ENCODE measurements at places on chromosomes 11 and 22. TPM values are rescaled to one million over a fixed set of nuclear protein-coding genes. Genes with fewer than 3 reads are reported as not detected.

The OR5B21 gene
- total RNA-seq, result not detected

The PLAAT3 gene
- total RNA-seq, result 85.7 TPM

The IL17RA gene
- total RNA-seq, result 11.7 TPM

The CD6 gene
- 0.29 TPM for total RNA-seq

The ZP1 gene
- total RNA-seq, result not detected

The MRPL11 gene
- total RNA-seq, result 54.8 TPM

The PLEKHB1 gene
- total RNA-seq, result 7.1 TPM

The TRIM6 gene
- 3.4 TPM for total RNA-seq

The CCDC116 gene
- total RNA-seq, result not detected

The C22orf42 gene
- not detected for total RNA-seq

The BID gene
- total RNA-seq, result 41.5 TPM

- DNase-seq, result no peak
Observed at GRCh38 chr11:12456651-12457579, 79.5 kb downstream of the PARVA start.

- no peak for DNase-seq
Observed at GRCh38 chr22:37357446-37358075, 69.7 kb downstream of the ELFN2 start.

GRCh38 chr11:35275786-35276170 lies 136.8 kb downstream of the CD44 start:
- DNase-seq, result no peak

- no peak for DNase-seq
Observed at GRCh38 chr11:115659061-115659963, 155.1 kb upstream of the CADM1 start.

- DNase-seq, result no peak
Observed at GRCh38 chr22:29369460-29369859, 18.9 kb downstream of the AP1B1 start.

GRCh38 chr22:39150848-39151215 lies 1.6 kb downstream of the CBX7 start:
- DNase-seq, result no peak

DNA sequence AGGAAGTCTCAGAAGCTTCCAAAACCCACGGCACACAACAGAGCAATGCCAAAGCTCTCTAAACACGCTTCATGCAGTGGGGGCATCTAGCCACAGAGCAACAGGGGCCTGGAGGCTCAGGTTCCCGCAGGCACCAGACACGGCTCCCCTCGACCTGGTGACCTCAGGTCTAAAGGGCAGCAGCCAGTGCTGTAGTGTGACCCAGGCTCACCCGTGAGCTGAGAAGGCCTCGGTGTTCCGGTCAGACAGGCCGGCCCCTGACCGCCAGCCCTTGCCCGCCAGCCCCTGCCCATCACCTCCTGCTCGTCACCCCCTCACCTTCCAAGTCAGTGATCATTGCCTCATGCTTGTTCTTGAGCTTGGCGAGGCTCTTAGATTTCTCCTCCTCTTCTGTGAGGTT lies 45.7 kb downstream of the APOL1 start:
- no peak for DNase-seq

DNA sequence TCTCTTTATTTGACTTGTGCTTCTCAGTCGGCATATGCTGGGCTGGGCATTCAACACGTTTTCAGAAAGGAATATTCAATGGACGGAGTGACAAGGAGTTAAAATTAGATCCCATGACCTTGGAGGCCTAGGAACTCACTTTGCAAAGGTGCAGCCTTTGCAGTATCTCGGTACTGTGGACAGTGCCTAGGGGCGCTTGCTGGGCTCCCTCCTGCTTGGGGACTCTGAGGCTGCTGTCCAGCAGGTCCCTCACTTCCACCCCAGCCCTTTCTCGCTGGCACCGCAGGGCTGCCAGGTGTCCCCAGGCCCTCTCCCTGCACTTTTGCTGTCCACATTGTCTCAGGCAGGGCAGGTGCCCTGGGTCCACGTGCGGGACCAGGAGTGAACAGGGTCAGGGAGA lies 255.5 kb upstream of the B3GAT1 start:
- DNase-seq, result no peak

DNA sequence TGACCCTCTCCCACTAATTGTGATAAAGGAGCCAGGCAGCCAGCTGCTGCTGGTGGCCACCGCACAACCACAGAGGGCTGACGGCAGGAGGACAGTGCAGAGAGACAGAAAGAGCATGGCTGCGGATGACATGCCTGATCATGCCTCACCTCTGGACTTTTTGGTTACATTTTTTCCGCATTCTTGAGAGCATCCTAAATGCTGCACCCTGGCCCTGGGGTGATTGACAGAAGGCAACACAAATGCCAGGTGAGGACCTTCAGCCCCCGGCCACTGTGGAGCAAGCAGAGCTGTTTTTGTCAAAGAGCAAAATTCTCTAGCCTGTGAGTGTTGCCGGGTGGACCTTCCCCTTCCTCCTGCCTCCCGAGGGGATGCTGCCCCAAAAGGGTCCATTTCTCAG lies 78.5 kb downstream of the RPS6KA4 start:
- no peak for DNase-seq

- no peak for DNase-seq
Observed at GRCh38 chr11:70567680-70568034, 169.3 kb downstream of the CTTN start.

- no peak for DNase-seq
Observed at GRCh38 chr11:131561501-131561900, 191.1 kb downstream of the NTM start.
